ENCODE measurements at places on chromosomes 6 and 20. TPM values are rescaled to one million over a fixed set of nuclear protein-coding genes. Genes with fewer than 3 reads are reported as not detected.

DNA sequence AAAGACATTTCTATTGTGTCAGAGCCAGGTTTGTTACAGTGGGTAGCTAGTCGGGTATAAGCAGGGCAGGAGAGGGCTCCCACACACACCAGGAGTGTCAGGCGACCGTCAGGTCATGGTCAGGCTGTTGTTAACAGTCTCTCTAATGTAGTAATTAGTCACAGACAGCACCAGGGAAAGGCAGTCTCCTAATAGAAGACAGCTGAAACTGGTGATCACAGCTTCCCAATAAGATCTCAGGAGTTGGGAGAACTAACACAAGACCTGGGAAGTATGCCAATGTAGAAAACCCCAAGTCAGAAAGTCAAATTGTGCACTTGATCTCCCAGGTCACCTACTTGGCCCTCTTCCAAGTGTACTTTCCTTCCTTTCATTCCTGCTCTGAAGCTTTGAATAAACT, 53.0 kb upstream of the GPR6 start:
- DNase-seq = no peak

- no peak for DNase-seq
Observed at GRCh38 chr20:1856424-1856823, 38.8 kb upstream of the SIRPA start.

GRCh38 chr6:6331393-6331792, 10.9 kb upstream of the F13A1 start:
- no peak for DNase-seq

DNA sequence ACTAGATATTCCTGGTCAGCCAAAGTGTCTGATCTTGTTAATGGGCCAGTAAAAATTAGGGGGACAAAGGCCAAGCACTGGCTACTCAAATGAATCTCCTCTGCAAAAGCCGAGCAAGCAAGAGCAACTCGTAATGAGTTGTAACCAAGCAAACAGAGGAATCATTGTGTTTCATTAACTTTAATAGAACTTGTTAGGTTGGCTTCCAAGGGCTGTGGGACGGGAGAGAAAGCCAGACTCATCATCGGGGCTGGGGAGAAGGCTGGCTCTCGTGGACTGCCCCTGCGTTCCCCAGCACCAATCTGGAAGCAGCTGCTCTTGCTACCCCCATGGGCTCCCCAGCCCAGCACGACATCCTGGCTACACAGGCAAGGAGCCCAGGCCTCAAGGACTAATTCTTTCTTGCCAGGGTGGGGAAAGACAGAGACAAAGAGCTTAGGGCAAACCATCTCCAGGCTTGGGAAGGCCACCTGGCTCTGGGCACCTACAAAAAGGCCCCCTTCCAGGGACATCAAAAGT, 10.5 kb upstream of the SCUBE3 start:
- DNase-seq = no peak

DNA sequence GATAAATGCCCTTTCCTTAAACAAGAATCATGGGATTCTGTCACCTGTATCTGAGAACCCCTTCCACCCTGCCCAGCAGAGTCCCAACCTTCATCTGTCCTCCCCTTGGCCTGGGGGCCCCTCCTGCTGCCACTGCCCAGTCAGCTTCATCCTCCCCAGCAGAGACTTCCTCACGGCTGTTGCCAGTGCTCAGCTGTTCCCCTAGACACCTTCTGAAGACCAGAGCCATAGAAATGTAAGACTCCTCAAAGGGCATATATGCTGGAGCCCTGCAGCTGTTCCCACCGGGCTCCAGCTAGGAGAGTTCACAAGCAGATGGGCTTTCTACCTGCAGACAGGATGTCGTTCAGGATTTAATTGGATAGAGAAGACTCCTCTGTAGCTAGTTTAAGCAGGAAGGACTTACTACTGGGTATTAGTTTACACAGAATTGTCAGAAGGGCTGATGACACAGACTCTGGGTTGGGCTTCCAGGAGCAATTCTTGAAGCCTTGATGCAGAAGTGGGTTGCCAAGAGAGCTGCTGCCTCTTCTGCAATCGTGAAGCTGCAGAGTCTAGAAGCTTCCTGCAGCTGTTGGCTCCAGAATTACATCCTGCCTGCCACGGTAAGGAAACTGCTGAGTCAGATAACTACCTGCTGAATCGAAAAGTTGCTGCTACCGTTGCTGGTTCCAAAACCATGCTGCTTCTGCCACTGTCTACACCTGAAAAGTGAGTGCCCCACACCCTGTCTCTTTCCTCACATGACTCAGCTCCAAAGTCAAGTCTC, 57.1 kb upstream of the MLN start:
- DNase-seq = no peak

DNA sequence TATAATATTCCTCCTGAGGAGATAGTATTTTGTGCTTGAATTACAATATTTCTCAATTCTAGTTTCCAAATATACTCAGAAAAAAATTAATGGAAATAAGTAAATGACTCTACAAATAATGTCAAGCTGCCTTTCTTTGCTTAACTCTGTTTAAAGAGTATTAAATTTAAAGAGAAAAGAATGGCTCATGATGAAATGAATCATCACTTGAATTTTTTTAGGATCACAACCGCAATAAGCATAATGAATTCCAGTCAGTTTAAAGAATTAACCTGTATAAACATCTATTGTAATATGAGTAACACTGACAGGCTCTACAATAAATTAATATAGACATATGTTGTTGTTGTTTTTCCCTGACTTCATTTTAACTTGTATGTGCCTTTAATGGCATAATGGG, 266.2 kb upstream of the ADGRB3 start:
- DNase-seq = no peak

- DNase-seq = no peak
Observed at GRCh38 chr6:62324834-62325233, 38.8 kb upstream of the KHDRBS2 start.

DNA sequence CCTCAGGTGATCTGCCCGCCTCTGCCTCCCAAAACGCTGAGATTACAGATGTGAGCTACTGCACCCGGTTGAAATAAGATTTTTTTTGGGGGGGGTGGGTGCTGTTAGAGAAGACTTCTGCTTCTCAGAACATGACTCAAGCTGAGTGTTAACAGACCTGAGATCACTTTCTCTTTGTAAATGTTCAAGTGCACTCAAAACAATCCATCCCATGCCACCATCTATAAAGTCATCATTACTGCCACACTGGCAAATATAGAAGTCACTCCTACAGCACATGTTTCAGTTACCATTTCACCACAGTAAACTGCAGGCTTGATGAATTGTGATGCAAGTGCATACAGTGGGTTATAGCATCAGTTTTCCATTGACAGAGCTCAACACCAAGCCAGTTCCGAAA, 9.0 kb downstream of the VPS16 start:
- no peak for DNase-seq

DNA sequence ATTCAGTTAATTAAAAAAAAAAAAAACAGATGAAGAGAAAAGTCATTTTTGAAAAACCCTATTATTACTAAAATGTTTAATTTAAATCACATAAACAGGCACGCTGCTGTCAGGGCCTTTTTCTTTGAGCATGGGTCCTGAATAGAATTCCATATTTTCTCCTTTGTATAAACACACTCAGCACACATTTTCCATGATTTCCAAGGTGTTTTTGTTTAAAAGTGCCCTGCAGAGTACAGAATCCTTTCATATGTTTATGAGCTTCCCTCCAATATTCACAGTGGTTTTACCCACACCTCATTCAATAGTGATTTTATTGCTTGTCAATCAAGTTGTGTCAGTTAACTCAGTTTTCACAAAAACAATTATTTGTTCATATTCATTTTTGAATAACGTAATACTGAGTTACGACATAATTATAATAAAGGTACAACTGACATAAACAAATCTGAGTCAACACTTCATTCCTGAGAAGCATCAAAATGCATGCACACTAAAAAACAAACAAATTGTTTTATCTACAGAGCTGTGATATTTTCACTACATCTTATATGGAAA, 15.2 kb downstream of the SLC35B3 start:
- DNase-seq = no peak

GRCh38 chr20:49398401-49399144, 83.9 kb downstream of the KCNB1 start:
- no peak for DNase-seq

DNA sequence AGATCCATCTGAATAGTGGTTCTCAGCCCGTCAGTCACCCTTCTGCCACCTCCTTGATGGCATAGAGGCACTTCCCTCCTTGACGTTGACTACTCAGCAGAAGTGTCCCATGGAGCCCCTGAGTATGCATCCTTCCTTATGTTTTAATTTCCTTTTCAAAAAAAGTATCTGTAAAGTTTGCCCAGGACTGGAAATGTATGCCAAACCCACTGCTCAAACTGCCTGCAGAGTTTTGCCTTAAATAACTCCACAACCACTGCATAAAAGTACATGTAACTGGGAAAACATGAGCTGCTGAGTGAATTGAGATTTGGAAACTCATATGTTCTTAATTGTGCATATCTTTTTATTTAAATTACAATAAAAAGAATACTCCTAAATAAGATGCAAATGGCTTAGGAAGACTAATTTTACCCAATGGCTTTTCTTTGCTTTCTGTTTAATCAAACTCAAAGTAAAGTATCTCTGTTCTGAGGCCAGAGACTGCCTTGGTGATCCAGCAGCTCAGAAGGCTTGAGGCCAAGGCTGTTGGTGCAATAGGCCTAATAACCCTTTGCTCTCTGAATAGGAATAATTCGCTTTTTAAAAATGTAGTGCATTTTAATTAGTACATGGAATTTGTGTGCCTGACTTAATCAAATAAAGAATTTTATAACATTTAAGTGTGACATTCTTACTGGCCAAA, 90.4 kb downstream of the FNDC1 start:
- DNase-seq = no peak

- no peak for DNase-seq
Observed at GRCh38 chr6:131641554-131641953, 4.5 kb downstream of the ENPP3 start.

- peak; percentile 51 for DNase-seq
Observed at GRCh38 chr6:53179961-53180651, 31.5 kb upstream of the GCM1 start.

DNA sequence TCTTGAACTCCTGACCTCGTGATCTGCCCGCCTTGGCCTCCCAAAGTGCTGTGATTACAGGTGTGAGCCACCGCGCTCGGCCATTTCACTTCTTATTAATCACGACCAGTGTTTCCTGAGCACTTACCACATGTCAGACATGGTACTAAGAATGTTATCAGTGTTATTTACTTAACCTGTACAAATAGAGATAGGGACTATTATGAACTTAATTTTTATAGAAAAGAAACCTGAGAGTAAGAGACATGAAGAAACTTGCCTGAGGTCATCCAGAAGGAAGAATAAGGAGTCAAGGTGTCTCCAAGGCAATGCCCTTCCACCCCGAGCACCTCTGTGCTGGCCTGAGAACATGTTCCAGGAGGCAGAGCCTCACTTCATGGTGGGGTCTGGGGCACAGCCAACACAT, 29.3 kb upstream of the EZR start:
- DNase-seq = no peak

- DNase-seq = no peak
Observed at GRCh38 chr6:45759472-45759810, 256.2 kb downstream of the CLIC5 start.

GRCh38 chr6:158161566-158162254, 6.4 kb downstream of the SERAC1 start:
- no peak for DNase-seq

DNA sequence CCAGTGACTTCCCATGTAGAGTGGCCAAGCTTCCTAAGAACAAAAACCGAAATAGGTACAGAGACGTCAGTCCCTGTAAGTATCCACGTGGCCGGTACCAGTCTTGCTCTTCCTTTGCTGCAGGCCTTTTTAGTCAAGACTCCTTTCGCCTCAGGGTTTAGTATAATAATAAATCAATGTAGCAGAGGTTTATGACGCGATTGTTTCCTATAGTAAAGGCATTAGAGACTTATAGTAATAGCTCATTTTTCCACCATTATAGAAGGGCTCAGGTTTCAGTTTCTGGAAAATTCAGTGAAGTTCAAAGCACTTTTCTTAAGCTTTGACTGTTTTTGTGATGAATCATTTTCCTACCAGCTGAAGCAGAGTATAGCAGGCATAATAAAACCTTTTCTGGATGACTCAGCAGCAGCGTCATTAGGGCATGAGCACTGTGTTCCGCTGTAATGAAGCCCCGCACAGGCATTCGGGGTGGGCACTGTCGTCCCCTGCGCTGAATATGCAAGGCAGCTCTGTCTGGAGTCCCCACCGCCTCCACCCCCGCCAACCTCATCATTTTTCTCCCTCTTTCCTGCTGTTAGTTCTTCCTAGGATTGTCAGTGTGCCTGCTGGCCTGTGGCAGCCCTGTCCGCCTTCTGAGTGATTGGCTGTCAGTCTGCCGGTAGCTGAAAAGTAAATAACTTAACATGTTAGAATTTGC, 51.3 kb downstream of the PTPN1 start:
- no peak for DNase-seq

GRCh38 chr6:13818341-13818740, 4.0 kb upstream of the MCUR1 start:
- DNase-seq = no peak

DNA sequence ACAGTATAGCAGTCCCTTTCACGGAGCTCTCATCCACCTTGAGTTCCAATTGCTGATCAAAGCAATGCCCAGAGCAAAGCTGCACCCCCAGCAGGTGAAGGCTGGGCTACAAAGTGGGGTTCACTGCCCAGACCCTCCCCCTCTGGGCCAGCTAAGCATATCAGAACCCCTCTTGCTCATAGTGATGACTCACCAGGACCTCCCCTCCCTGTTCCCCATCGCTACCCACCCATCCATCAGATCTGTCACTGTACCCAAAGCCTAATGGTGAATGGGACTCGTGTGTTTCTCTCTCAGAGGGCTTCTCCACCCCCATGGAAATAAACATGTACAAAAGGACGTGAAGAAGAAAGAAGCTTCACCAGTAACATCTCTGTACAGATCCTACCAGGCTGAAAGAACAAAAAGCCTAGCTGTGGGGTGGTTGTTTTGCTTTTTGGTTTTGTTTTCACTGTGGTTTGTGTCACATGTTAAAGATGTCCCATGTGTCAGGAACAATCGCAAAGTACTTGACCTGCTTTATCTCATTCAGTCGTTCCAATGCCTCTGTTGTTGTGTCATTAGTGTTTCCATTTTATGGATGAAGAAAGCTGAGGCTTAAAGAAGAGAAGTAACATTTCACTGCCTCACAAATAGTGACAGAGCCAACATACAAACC, 518.5 kb downstream of the CD83 start:
- no peak for DNase-seq

DNA sequence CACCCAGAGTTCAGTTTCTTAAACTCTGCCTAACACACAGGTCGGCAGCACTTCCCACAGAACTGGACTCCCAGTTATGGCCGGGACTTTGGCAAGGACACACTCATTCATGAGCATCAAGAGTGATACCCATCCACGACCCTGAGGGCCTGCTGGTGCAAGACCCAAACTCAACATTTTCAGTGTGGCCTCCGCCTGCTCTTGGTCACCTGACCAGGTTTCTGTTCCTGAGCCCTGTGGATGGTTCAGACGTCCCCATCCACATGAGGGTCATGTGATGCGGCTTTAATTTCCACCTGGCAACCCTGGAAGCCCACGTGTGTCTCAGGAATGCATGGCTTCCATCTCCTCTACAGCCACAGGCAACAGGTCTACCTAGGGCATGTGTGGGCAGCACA, 245.3 kb downstream of the DLL1 start:
- no peak for DNase-seq

Gene FLOT1
- 291 TPM for polyA plus RNA-seq

Gene ZKSCAN3
- 1.5 TPM for polyA plus RNA-seq

Gene NXT1
- polyA plus RNA-seq = 20.1 TPM

Gene C6orf141
- 0.42 TPM for polyA plus RNA-seq

Gene CRISP3
- not detected for polyA plus RNA-seq

Gene GPR6
- polyA plus RNA-seq = not detected

All from heart left ventricle (tissue), 16 donors.